Putamen (tissue), 1 donor: ENCODE measurements at places on chromosomes 11 and 22.

DNA sequence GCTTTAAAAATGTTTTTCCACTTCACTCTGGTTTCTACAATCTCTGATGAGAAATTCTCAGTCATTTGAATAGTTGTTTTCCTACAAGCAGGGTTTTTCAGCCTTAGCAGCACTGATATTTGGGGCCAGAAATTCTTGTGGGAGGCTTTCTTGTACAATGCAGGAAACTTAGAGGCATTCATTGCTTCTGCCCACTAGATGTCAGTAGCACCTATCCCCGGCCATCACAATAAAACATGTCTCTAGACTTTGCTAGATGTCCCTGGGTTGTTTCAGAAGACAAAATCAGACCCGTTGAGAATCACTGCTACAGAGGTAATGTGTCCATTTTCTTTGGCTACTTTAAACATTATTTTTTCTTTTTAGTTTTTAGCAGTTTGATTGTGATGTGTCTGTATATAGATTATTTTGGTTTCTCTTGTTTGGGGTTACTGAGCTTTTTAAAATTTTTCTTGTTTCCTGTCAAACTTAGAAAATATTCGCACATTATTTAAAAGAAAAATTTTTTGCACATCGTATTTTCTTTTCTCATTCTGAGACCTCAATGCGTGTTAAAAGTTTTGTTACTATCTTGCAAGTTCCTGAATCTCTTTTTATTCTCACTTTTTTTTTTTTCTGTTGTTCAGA lies 60.8 kb upstream of the CCDC179 start:
- DNase-seq = no peak

- no peak for DNase-seq
Observed at GRCh38 chr11:44600839-44601383, 35.4 kb downstream of the CD82 start.

DNA sequence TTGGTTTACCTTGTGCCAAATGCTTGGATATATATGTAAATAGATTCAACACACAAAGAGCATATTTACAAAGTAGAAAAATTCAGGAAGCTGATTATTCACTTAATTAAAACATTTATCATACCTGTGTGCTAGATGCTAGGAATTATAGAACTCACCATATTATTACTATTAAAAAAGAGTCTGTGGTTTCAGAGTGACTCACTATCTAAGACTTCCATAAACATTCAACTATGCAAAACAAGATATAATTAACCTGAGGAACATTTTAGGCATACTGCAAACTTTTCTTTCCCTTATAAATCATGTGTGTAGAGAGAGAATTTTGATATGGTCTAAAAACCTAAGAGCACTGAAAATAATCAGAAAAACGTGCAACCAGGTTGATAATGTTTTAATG lies 27.3 kb downstream of the CTSC start:
- DNase-seq = no peak

DNA sequence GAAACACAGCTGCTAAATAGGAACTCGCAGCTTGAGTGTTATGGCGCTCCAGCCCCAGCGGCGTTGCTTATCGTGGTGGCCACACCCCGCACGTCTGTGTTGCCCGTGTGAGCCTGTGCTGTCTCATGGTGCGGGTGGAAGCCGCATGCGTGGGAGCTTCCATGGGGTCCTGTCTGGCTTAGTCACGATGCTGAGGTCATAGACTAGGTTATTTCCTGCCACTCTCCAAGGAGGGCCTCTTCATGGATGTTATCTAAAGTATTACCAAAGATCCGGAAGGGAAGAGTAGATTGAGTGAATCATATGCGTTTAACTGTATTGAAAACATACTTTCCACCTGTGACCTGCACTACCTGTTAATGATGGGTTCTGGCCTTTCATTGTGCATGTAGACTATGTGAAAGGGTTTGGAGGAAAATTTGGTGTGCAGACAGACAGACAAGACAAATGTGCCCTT lies 21.7 kb downstream of the CTTN start:
- no peak for DNase-seq

GRCh38 chr11:131274233-131274632 lies 96.2 kb upstream of the NTM start:
- DNase-seq = peak; percentile 56

- no peak for DNase-seq
Observed at GRCh38 chr11:29682856-29683255, 334.0 kb downstream of the KCNA4 start.

DNA sequence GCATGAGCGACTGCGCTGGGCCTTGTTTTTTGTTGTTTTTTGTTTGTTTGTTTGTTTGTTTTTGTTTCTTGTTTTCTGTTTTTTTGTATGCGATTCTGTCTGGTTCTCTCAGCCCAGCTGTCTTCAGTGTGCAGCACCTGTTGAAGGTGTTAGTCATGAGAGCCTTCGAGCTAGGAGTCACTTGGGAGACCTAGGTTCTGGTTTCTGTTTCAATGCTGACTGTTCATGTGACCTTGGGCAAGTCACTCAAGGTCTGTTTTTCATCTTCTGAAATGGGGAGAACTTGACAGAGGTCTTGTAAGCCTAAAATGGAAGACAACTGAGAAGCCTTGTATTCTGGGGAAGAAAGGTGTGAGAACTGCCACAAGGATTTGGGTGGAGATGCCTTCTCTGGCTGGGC lies 1.8 kb downstream of the DCPS start:
- DNase-seq = no peak

DNA sequence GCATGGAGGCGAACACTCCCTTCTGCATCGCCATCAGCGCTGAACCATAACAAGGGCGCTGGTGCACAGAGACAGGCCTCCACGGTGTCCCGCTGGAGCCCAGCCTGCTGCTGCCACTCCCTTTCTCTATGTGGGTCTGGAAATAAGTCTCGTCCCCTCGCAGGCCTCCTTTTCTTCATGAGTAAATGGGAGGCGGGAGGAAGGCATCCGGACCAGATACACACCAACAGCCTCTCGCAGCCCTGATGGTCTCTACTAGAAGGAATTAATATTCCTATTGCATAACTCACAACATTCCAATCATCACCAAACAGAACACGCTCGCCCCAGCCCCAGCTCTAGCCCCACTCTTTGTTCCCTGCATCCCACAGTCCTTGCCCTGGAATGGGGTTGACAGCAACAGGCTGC lies 14.9 kb downstream of the RASD2 start:
- no peak for DNase-seq

- DNase-seq = no peak
Observed at GRCh38 chr22:29481265-29482000, 1.4 kb downstream of the NEFH start.

- DNase-seq = no peak
Observed at GRCh38 chr11:37078521-37078920, 480.5 kb upstream of the RAG2 start.

DNA sequence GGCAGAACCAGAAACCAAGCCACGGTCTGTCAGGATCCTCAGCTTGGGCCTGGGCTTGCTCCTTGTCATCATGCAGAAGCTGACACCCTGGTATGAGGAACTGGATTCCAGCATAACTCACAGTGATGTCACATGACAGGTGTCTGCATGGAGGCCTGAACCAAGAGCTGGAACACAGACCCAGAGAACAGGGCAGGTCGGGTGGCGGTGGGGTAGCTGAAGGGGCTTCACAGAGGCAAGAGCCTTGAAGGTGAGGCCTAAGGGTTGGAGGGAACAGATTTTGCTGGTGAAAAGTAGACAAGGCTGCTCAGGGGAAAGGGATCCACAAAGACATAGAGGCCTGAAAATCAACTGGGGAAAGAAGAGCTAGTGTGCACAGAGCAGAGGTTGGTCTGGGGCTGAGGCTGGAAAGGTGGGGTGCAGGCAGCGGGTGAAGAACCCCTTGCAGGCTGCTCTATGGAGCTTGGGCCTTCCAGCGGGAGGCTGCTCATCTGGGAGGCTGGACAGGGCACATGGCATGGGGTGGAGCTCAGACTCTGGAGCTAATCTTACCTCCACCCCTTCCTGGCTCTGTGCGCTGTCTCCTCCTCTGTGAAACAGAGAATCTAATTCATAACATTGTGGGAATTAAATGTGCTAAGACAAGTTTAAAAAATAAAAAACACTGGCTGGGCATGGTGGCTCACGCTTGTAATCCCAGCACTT lies 18.4 kb upstream of the RPS3 start:
- DNase-seq = no peak

- no peak for DNase-seq
Observed at GRCh38 chr22:30266445-30267381, at the start of gene OSM. Gene OSM, minus strand, starts transcription at chr22:30266851. Its CDS starts 52 bp downstream, at chr22:30266799.

DNA sequence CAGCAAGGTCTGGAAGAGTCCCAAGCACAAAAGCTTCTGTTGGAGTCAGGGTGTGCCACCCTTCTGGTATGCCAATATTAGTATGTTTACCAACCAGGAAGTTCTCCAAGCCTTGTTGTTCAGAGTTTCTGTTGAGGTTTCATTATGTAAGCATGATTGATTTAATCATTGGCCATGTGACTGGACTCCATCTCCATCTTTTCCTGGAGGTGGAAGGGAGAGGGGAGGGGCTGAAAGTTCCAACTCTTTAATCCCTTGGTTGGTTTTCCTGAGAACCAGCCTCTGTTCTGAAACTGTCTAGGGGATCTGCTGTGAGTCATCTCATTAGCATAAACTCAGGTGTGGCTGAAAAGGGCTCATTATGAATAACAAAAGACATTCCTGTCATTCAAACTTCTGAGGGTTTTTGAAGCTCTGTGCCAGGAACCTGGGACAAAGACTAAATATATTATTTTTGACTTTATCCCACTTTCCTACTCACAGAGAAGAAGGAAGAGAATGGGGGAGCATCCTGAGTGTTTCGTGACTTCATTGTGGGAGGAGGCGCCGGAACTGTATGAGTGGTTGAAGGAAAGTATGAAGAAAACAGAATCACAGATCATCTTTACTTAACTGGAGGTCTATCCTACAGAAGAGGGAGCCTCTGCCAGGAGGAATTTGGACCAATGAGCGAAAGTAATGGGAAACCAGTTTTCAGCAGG lies 138.2 kb downstream of the NECTIN1 start:
- peak; percentile 76 for DNase-seq

DNA sequence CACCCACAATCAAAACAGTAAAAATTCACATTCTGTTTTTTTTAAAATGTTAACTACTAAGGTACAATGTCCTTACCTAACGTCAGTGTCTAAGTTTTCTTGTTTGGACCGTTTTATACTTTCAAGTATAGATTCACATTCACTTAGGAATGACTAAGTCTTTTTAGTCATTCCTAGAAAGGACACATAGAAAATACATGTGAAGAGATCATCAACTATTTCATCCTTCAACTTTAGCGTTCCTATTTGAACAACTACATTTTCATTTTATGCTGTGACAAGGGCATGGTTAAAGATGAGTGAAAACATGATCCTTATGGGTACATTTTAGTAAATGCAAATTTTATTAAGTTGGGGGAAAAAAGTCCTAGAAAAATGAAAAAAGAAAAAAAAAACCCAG lies 62.8 kb downstream of the DDX10 start:
- DNase-seq = no peak

GRCh38 chr11:789943-790342 lies at the start of gene CEND1:
Gene CEND1, minus strand, starts transcription at chr11:790090. Its CDS starts 1,514 bp downstream, at chr11:788576.
- DNase-seq = peak; percentile 81

GRCh38 chr11:75323609-75324008 lies 27.9 kb downstream of the ARRB1 start:
- DNase-seq = no peak

DNA sequence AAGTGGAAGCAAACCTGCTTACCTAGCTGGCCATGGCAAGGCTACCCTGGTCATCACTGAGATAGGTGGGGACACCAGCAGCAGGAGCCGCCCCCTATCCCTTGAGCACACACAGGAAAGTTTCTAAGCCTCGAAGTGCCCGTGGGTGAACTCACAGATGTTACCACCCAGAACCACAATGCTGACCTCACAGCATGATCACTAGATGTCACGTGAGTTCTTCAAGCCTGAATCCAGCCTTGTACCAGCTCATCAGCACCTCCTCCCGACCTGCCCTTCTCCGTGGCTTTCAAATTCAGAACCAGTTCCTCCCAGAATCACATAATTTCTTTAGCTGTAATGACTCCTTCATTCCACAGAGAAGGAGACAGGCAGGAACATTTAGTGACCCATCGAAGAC lies 24.7 kb upstream of the TIMP3 start:
- DNase-seq = no peak
